Mucosa of gallbladder (tissue), 1 donor: ENCODE measurements at places on chromosomes 13 and 19. TPM values are rescaled to one million over a fixed set of nuclear protein-coding genes. Genes with fewer than 3 reads are reported as not detected.

- no peak for DNase-seq
Measured at GRCh38 chr19:7304200-7304599, 10.0 kb upstream of the INSR start.

- peak; percentile 84 for DNase-seq
Measured at GRCh38 chr13:27952876-27953675, 16.0 kb downstream of the CDX2 start.

- no peak for DNase-seq
Measured at GRCh38 chr13:36872621-36873020, 47.4 kb downstream of the SMAD9 start.

DNA sequence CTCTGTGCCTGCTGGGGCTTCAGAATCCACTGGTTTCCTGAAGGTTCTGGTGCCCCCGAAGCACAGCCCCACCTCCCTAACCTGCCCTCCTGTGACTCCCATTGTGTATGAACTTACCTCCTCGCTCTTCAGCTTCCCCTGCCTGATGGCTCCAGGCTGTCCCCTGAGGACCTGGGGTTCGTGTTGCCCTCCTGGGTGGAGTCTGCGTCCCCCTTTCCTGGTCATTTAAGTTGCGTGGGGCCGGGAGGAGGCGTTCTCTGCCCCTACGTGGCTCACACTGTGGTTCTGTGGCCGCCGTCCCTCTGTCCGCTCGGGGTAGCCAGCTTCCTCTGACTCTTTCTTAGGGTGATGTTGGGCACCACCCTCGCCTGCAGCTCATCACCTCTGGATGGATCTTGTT, 13.9 kb downstream of the TFDP1 start:
- DNase-seq = no peak

- no peak for DNase-seq
Measured at GRCh38 chr13:113770937-113771336, 11.9 kb downstream of the TMEM255B start.

DNA sequence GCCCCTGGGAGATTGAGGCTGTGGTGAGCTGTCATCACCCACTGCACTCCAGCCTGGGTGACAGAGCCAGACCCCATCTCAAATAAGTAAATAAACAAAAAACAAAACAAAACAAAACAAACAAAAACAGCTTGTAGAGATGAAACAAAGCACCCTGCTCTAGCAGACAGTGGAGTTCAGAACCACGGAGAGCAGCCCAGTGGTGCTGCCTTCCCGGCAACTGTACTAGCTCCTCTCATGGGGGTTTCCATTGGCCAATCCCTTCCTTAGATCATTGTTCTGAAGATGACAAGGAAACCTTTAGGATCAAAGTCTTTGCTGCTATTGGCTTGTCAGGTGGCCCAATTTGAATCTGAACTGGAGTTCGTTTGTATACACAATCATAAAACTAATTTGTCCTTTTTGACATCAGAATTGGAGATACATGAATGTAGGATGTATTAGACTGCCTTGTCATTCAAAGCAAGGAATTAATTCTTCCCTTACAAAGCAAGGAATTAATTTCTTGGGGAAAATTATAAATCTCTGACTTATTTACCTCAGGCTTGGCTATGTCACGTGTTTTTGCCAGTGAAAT, 19.7 kb upstream of the SYCN start:
- DNase-seq = no peak

GRCh38 chr13:101267656-101268055, 148.7 kb downstream of the NALCN start:
- no peak for DNase-seq

DNA sequence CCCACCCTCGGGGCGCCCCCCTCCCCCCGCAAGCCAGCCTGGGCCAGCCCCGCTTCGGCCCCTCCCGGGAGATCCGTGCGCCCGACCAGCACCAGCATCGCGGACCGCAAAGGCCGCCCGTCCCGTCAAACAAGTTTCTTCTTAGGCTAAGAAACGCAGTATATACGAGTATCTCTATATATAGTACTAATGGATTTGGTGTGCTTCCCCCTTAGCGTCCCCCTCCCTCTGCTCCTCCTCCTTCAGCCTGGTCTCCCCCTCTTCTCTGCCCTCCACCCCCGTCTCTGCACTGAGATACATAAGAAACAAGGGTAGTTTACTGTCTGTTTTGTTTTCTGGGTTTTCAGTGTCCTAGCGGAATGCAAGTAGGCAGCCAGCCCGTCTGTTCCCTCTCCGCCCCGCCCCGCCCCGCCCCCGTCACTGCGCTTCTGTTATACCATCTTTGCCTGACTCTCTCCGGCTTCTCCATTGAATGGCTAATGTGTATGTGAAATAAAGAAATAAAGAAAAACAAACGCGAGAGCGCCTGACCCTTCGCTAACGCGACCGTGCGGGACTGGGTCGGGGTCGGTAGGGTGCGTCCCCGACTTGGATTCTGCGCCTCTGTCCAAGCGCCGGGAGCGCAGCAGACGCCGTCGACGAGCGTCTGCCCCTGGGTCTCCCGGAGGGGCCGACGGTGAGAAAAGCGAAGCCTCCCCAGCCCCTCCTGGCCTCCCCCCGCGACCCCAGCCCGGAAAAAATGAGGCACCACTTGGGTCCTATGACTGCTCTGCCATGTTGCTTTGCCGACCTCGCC, 4.2 kb downstream of the LYL1 start:
- no peak for DNase-seq

The ADAMTSL5 gene
- 4.4 TPM for total RNA-seq

The GRK1 gene
- total RNA-seq = not detected

The SIAH3 gene
- 0.06 TPM for total RNA-seq

The LRRC8E gene
- total RNA-seq = 4.1 TPM

The ZNF611 gene
- total RNA-seq = 29.6 TPM

The CAMSAP3 gene
- 61.3 TPM for total RNA-seq
